Cardiac fibroblast (primary cell): ENCODE measurements at places on chromosomes 2 and 18.

GRCh38 chr2:182068811-182069210 lies 83.2 kb downstream of the PPP1R1C start:
- peak; percentile 17 for DNase-seq

- no peak for DNase-seq
Measured at GRCh38 chr18:44411976-44412375, 268.7 kb upstream of the SETBP1 start.

- DNase-seq = no peak
Measured at GRCh38 chr18:76388261-76388660, 106.8 kb downstream of the ZNF516 start.

DNA sequence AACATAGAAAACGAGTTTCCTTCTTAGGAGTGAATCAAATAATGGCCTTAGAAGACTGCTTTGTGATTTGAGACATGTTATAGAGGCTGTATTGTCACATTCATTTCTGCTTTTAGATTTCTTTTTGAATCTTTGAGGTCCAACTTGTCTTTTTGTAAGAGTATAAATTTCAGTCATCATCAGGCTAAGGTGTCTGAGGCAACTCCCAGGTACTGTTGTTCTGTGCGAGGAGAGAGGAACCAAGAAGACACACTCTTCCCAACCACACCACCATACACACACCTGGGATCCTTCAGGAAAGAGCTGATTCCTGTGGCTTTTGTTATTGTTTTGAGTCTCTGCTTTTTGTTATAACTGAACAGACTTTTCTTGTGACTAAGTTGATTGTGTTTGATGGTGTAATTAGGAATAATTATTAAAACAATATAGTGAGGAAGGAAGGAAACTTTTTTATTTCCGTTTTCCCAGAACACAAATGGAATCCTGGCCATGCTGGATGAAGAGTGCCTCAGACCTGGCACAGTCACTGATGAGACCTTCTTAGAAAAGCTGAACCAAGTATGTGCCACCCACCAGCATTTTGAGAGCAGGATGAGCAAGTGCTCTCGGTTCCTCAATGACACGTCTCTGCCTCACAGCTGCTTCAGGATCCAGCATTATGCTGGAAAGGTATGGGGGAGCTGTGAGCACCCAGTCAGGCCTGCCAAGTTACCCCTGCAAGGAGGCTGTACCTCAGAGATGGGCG lies 140.4 kb downstream of the MYO1B start:
- DNase-seq = no peak

- peak; percentile 75 for DNase-seq
Measured at GRCh38 chr2:135607561-135607960, 76.3 kb downstream of the R3HDM1 start.

DNA sequence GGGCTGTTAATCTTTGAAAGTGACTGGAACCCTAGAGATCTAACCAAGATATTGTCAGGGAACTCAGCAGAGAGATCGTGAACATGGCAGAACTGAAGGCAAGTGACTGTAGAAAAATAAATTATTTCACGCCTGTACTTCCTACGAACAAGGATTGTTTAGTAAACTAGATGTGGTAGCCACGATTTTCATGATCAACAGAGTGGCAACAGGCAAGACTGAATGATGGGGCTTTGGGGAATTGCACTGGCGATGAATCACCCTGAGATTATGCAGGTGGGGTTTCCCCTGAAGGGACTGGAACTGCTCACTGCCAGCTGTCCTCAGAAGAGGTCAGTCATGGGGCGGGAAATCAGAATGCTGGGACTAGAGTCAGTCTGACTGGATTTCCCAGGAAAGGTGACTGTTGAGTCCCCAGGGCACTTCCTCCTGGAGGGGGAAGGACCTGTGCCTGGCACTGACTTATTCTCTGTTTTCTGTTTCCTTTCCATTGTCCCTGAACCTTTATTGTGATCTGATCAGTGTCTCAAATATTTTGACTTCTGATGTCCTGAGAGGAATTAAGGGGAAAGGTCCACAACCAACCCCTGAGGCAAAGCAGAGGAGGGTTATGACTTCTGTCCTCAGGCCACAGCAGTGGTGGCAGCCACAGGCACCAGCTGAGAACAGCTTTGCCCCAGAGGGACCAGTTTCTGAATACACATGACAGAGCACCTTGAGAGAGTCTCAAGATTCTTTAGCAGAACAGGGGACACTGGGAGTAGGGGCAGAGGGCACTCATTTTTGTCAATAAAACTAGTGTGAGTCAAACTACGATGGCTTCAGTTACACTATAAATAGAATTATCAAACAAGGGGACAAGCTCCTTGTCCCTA lies 70.0 kb downstream of the NAB1 start:
- DNase-seq = peak; percentile 65

DNA sequence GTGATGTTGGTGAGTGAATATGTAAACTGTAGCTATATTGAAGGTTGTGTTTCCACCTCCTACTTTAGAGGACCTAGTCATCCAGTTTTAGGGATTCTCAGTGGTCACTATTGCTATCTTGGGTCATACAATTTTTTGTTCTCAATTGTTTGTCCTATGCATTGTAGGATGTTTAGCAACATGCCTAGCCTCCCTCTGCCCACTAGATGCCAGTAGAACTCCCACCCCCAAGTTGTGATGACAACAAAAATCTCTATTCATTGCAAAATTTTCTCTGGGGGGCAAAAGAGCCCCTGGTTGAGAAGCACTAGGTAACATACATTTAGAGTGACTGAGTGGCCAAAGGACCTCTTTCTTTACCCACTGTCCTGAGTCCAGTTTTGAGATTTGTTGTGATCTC lies 87.3 kb downstream of the LRRTM4 start:
- no peak for DNase-seq

GRCh38 chr2:168355121-168355520 lies 101.0 kb upstream of the CERS6 start:
- DNase-seq = no peak

DNA sequence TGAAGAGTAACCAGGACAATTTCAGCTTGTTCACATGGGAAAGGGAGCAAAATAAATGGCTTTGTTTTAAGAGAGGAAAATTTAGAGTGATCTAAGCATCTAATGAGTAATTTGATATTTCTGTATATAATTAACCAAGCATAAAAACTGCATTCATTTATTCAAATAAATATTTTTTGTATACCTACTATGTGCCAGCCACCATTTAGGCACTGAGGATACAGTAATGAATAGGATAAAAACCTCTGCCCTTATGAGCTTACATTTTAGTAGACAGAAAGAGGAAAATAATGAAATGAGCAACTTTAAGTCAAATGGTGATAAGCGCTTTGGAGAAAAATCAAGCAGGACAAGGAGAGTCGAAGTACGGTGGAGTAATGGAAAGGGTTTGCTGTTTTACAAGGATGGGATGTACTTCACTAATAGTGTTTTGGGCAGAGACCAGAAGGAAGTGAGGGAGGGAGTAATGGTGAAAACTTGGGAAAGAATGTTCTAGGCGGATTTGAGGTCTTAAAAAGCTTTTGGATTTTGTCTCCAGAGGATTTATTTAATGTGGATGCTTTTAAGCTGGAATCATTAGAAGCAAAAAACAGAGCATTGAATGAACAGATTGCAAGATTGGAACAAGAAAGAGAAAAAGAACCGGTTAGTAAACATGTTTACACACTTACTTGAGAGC lies 17.4 kb downstream of the NDC80 start:
- DNase-seq = no peak

- DNase-seq = no peak
Measured at GRCh38 chr2:120477198-120477597, 131.3 kb downstream of the INHBB start.

DNA sequence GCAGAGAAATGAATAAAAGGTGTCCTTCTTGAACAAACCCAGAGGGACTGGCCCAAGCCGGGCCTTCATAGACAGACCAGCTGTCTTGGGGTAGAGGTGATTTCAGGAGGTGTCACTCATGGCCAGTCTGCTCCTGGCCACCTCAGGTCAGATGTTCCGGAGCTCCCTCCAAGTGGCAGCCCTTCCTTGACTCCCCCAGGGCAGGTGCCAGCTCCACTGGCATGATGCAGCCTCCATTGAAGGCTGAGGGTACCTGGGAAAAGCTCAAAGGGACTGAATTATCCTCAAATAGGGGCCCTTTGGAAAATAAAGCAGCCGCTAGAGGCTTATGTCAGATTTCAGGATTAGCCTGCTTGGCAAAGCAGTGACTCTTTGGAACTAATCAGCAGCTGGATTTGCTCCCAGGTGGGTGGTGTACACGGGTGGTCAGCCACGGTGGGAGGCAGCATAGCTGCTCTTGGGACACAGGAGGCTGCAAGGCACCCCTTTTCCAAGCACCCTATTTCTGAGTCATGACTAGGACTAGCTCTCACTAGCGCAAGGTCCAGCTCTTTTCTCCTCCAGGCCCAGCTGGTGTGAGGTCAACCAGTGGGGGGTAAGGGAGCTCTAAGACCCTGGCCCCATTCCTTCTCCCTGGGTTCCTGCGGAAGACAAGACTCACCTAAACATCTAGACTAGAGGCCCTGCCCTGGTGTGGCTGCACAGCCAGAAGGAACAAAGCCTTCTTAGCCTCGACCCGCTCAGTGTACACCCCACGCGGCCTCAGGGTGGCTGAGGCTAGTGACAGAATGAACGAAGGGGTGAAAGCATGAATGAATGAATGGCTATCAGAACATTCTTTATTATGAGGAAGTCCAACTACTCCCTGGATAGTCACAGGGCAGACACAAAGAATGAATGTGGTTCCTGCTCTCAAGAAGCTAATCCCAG lies 29.3 kb downstream of the HS1BP3 start:
- no peak for DNase-seq

GRCh38 chr2:64062840-64063239 lies 43.6 kb upstream of the VPS54 start:
- peak; percentile 89 for DNase-seq

- DNase-seq = no peak
Measured at GRCh38 chr18:10482985-10483949, 28.8 kb downstream of the APCDD1 start.

- no peak for DNase-seq
Measured at GRCh38 chr2:120561379-120562035, 174.2 kb upstream of the GLI2 start.

- DNase-seq = no peak
Measured at GRCh38 chr2:239344857-239345216, 56.0 kb downstream of the HDAC4 start.

GRCh38 chr2:1582891-1583341 lies 161.4 kb downstream of the PXDN start:
- no peak for DNase-seq

DNA sequence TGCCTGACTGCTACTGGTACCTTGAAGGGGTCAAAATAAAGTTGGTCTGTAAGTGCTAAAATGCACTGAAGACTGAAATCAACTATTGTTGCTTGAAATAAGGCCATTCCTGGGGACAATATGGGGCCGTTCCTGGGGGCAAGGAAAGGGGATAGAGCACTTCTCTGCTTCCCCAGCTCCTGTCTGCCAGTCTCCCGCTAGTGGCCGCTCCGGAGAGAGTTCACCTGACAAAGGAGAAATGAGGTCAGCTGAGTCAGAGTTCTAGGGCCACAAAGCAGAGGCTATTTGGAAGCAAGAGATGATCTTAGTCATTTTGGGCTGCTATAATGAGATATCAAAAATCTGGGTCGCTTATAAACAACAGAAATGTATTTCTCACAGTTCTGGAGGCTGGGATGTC lies 345.9 kb downstream of the TSN start:
- no peak for DNase-seq

DNA sequence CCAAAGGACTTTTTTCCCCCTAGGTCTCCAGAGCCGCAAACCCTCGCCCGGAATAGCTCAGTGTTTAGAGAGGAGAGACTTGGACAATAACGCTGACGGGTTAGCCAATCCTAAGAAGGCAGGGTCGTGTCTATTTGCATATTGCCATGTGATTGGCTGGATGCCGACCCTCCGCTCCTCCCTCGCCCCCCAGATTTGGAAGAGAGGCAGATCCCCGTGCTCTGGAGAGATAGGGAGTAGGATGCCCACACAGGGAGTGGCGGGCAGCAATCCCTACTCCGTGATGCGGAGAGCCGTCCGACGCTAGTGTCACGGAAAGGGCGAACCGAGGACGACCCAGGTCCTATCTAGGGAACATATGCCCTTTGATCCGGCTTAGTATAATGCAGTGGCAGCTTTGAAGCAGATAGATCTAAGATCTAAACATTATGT lies 1.4 kb downstream of the WNT6 start:
- peak; percentile 70 for DNase-seq

- DNase-seq = no peak
Measured at GRCh38 chr2:205967391-205968075, 118.4 kb downstream of the INO80D start.

DNA sequence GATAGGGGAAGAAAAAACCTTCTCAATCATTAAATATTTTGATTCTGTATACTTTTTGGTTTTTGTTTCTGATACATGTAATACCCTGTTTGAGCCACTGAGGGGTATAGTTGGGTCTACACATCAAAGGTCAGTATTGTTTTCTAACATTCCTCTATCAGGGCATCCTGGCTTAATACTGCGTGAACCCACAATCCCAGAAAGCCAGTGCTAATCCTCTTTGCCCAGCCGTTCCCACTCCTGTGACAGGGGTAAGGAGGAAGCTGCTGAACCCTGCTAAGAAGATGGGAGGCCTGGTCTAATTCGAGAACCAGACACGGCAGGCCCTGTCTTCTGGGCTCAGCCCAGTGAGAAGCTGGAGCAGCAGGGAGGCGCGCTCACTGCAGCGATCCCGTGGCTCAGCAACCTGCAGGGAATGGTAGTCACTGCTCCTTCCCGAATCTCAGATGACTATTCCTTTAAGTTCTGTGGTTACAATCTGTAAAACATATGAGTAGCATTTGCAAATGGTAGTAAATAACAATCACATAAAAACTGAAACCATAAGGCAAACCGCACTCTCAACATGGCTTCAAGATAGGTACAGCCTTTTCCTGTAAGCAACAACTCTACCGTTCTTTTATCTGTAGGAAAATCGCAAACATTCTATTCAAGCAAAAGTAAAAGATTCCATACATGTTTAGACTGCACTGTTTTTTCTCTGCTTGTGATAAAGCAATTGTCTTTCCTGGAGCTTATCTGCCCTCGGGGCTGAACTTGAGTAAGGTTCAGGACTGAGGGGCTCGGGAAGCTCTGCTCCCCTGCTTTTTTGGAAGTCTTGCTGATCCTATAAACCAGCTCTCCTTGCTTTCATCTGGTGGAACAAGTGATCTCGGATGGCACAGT lies 87.0 kb downstream of the EPB41L3 start:
- DNase-seq = peak; percentile 70

DNA sequence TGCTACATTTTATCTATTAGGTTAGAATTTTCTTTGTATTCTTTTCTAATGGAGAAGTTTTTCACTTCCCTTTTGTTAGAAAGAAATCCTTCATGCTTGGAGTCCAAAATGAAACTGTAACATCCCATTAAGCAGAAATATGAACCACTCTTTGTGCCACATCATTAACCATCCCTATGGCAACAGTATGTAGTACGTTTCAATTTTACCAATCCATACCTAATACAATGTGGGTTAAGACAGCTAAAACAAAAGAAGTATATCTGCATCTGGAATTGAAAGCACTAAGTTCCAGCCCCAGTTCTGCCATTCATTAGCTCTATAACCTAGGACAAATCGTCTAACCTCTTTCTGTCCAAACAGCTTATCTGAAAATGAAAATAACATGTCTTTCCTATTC lies 409.2 kb upstream of the SPHKAP start:
- no peak for DNase-seq

- DNase-seq = peak; percentile 70
Measured at GRCh38 chr2:193824474-193824873, 1629.7 kb upstream of the TMEFF2 start.
